ENCODE measurements at places on chromosomes 2 and 18.

- no peak for DNase-seq
These were observed 312.9 kb upstream of the CDH19 start for GRCh38 chr18:66916834-66917233.

GRCh38 chr2:3338340-3338739 lies 39.3 kb downstream of the EIPR1 start:
- DNase-seq = no peak

DNA sequence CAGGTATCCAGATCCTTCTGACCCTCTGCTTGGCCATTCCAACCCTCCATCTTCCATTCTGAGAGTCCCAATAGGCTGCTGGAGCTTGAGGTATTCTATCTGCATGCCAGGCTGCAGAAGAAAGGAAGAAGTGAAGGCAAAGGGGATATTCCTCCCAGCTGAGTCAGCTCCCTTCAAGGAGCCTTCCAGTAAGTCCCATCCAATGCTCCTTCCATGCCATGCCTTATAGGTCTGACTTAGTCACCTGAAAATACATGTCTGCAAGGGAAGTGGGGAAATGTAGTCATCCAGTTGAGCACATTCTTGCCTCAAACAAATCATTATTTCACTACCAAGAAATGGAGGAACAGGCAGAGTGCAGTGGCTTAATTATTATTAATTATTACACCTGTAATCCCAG lies 464.6 kb downstream of the CNTNAP5 start:
- DNase-seq = no peak

- DNase-seq = no peak
These were observed 110.3 kb upstream of the ST6GAL2 start for GRCh38 chr2:106996171-106996769.

- no peak for DNase-seq
These were observed 196.9 kb downstream of the MYCN start for GRCh38 chr2:16137080-16137755.

Data from AG08395 (cell line).